ENCODE measurements at places on chromosomes 12 and 14. TPM values are rescaled to one million over a fixed set of nuclear protein-coding genes. Genes with fewer than 3 reads are reported as not detected.

Gene TPPP2
- not detected for total RNA-seq

Gene CCDC198
- not detected for total RNA-seq

Gene DIO3
- total RNA-seq, result not detected

Gene COX8C
- not detected for total RNA-seq

DNA sequence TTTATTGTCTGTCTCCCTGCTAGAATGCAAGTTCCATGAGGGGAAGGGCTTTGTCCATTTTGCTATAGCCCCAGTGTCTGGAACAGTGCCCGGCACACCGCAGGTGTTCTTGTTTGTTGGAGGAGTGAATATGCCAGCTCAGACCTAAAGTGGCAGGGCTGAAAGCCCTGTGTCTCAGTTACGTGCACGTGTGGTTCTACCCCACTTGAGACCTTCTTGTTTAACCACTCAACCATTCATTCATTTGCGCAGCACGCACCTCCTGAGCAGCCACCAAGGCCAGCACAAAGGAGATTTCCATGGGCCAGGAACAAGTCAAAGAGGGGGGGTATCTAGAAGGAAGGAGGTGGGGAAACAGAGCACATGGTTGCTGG is 338.0 kb upstream of the FKBP4 start:
- DNase-seq, result no peak

DNA sequence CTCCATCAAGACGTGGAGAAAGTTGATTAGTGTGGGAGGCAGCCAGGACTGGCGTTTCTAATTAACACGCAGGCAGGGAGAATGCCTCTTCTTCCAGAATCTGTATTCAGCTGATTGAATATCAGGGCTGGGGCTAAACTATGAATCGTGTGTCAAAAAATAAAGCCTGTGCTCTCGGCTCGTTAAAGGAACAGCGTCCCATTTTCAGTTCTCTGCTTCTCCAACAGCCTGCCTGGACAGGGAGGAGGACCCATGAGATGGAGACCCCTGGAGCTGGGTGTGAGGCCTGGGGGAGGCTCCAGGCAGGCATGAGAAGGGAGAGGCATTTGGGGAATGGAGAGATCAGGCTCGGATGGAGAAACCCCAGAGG is 28.6 kb upstream of the LHX5 start:
- DNase-seq, result no peak

- no peak for DNase-seq
These were observed 24.4 kb downstream of the ATP23 start for GRCh38 chr12:57965766-57966165.

DNA sequence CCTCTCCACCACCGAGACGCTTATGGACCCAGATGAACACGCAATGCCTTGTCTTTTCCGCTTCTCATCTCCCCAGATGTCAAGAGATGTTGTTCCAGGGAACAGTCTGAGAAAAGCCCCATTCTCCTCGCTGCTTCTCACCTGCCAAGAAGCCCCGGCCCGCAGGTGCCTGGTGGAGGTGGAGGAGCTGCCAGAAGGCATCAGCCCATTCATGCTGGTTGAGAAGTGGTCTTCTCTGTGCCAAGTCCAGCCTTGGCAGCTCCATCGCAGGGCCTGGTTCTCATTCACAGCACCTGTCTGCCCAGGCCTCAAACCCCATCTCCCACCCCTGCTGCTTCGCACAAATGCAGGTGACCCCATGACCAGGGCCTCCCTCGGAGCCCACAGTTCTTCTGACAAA is 42.3 kb upstream of the TMEM263 start:
- no peak for DNase-seq

DNA sequence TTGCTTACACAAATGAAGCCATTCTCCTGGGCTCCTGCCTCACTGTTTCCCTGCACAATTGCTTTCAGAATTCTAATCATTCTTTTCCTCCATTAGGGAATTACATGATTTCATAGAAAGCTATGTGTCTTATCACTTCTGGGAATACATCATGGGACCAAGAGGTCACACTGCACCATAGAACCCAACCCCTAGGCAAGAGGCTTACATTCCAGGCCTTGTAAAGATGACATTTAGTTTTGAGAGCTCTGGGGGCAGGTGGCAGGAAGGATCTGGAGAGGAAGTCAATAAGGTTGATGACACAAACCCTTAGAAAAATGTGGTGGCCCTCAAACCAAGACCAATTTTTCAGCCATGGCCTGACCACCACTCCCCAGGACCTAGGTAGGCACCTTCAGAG is 57.1 kb downstream of the NUAK1 start:
- peak; percentile 70 for DNase-seq

DNA sequence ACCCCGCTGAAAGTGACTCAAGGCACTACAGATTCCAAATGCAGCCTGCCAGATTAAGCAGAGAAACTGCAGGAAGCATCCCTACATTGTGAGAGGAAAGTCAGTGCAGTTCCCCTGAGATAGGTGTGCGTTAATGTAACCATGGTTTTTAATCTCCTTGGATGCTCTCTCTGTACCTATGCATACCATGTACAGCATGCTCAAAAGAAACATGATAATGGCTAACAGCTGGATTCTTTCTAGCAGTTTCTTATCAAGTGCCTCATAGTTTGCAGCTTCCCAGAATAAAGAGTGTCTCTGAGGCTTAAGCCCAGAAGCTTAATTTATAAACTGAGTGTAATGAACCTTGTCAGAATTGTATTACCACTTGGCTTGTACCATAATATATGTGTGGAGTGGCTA is 17.1 kb upstream of the MDM1 start:
- peak; percentile 64 for DNase-seq

DNA sequence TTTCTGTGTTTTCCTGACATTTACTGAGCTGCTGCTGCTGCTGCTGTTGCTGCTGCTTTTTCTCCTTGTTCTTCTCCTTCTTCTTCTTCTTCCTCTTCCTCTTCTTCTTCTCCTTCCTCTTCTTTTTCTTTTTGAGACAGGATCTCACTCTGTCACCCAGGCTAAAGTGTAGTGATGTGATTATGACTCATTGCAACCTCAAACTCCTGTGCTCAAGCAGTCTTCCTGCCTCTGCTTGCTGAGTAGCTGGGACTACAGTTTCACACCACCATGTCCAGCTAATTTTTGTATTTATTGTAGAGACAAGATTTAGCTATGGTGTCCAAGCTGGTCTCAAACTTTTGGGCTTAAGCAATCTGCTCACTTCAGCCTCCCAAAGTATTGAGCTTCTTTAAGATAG is 95.8 kb downstream of the TMTC3 start:
- peak; percentile 43 for DNase-seq

GRCh38 chr14:36454599-36455240 is 65.3 kb downstream of the NKX2-1 start:
- no peak for DNase-seq

DNA sequence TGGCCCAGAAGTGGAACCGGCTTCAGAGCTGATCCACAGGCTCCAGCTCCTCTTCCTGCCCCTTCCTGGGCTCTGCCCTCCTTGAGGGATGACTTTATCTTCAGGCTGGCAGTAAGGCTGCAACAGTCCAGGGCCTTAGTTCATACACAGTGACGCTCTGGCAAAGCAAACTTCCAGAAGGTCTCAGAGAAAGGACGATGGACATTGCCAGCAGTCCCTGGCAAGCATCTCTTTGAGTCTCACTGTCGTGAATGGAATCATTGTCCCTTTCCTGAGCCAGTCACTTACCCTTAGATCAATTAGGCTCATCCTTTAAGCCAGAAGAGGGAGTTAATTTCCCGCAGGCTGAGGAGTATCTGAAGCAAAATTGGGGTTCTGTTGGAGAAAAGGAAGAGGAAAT is 8.6 kb downstream of the AK7 start:
- no peak for DNase-seq

DNA sequence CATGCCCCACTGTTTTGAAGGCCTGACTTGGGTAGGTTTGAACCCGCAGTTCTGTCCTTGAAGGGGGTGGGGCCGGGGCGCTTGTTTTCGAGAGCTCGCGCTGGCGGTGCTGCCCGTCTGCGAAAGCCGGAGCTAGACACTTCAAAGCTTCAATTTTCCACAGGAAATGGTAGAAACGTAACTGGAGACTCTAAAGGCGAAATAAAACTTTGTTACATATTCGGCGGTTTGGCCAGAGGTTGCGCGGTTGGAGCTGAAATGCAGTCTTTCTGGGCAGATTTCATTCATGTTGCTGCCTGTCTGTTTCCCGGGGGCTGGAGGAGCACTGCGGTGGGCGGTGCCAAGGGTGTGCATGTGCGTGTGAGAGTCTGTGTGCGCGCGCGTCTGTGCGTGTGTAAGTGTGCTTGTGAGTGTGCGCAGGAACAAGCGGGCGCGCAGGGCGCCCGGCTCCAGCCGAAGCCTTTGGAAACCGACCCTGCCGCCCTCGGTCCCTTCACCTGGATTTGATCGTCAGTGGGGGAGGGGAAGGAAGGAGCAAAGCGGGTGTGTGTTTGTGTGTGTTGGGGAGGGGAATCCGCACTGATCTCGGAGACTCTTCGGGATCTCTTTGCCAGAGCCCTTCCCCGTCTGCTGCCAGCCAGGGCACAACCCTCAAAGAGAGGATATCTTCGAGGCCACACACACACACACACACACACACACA is 227.7 kb upstream of the CRY1 start:
- DNase-seq, result peak; percentile 52

- no peak for DNase-seq
These were observed 70.0 kb downstream of the KIF21A start for GRCh38 chr12:39372929-39373328.

DNA sequence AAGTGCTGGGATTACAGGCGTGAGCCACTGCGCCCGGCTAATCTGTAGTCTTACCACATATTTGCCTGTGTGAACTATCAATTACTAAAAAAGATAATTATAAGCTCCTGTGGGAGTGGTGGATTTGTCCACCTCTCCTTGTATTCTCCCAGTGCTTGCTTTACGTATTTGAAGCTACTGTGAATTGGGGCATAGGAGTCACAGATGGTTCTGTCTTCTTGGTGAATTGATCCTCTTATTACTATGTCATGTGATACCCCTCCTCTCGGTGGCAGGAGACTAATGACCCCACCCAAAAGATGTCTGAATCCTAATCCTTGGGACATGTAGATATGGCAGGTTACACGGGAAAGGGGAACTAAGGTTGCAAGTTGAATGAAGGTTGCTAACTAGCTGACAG is 11.8 kb downstream of the GPR132 start:
- DNase-seq, result no peak

- DNase-seq, result no peak
These were observed at the start of gene RASAL1 for GRCh38 chr12:113135178-113136127. TSS of gene RASAL1 (minus strand) at chr12:113135761. CDS start at chr12:113135462, 299 bp downstream.

Measured in fibroblast of the aortic adventitia (primary cell).